Activated T-helper 1 cell treated with anti-CD3 and anti-CD28 coated beads, Interleukin-12 subunit alpha, Interleukin-12 subunit beta, Interleukin-2, Interleukin-4 antibody, amounts not matched to agents 30 ng/mL and 10 ng/mL and 1 ng/mL, durations not matched to agents 14 hours and 24 hours and 36 hours (primary cell): ENCODE measurements at places on chromosomes 12 and 14. TPM values are rescaled to one million over a fixed set of nuclear protein-coding genes. Genes with fewer than 3 reads are reported as not detected.

- H3K36me3 ChIP-seq = peaks cover 36% of the 10 kb centered on the region
- peak overlapping the region; percentile 96 for H3K27ac ChIP-seq
- peaks cover 32% of the 10 kb centered on the region for H3K4me1 ChIP-seq
- H3K4me3 ChIP-seq = peak overlapping the region; percentile 99
- H3K27me3 ChIP-seq = peaks cover 3% of the 10 kb centered on the region
- DNase-seq = peak; percentile 39
These were observed 736 bp upstream of the PHLDA1 start for GRCh38 chr12:76032043-76032981.

The C12orf75 gene
- total RNA-seq = 87.8 and 93.4 TPM in 2 replicates

GRCh38 chr14:59309291-59309900 lies 120.9 kb downstream of the DAAM1 start:
- no peak for DNase-seq
- H3K27me3 ChIP-seq = no peaks in the 10 kb centered on the region
- H3K36me3 ChIP-seq = no peaks in the 10 kb centered on the region
- H3K4me1 ChIP-seq = no peaks in the 10 kb centered on the region
- H3K27ac ChIP-seq = no peak overlapping the region
- H3K4me3 ChIP-seq = no peak overlapping the region

GRCh38 chr14:79758985-79759384 lies 452.3 kb downstream of the DIO2 start:
- no peak for DNase-seq
- no peaks in the 10 kb centered on the region for H3K4me1 ChIP-seq
- no peaks in the 10 kb centered on the region for H3K27me3 ChIP-seq
- H3K4me3 ChIP-seq = no peak overlapping the region
- H3K27ac ChIP-seq = no peak overlapping the region

DNA sequence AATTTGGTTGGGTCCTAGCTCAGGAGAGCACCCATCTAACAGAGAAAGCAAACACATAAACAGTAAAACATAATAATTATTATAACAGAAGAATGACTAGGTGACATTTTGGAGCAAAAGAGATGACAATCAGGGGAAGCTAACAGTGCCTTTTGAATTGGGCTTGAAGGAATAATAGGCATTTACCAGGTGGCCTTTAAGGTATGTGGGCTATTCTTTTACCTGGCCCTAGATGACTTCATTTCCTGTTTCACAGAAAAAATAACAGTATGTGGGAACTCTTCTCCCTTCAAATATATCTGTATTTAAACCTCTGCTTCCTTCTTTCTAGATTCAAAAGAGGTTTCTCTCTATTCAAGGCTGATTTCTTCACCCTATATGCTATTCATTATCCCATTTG lies 3.8 kb downstream of the IRAK4 start:
- no peak overlapping the region for H3K27ac ChIP-seq
- peaks cover 13% of the 10 kb centered on the region for H3K36me3 ChIP-seq
- no peaks in the 10 kb centered on the region for H3K27me3 ChIP-seq
- DNase-seq = no peak

The GNB3 gene
- total RNA-seq = 1.6 and 1.7 TPM in 2 replicates

DNA sequence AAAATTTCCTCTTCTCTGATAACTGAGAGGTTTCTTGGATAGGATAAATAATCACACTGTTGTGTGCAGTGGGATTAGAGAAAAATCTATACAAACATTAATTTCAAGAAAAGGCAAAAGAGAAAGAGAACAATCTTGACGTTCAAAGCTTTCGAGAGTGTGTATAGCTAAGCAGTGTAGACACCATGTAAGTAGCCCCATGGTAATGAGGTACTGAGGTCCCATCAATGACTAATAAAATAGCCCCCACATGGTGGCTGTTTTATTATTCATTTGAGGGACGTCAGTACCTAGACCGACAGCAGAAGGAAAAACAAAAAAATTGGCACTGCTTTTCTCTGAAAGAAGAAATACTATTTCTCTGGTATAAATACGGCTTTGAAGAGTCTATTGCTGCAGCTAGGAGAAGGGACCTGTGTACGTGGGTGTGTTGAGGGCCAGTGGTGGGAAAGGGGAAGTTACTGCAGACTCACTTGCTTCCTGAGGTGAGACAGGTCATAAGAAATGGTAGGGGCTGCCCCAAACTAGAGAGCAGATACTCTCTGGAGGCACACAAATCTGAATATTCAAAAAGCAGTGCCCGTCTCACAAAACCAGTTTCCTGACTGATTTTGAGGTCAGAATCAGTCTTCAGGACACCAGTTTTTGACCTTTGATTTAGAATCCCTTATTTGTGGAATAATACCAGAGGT lies 339.8 kb downstream of the EMP1 start:
- H3K27me3 ChIP-seq = peaks cover 10% of the 10 kb centered on the region
- no peak for DNase-seq
- H3K27ac ChIP-seq = no peak overlapping the region

DNA sequence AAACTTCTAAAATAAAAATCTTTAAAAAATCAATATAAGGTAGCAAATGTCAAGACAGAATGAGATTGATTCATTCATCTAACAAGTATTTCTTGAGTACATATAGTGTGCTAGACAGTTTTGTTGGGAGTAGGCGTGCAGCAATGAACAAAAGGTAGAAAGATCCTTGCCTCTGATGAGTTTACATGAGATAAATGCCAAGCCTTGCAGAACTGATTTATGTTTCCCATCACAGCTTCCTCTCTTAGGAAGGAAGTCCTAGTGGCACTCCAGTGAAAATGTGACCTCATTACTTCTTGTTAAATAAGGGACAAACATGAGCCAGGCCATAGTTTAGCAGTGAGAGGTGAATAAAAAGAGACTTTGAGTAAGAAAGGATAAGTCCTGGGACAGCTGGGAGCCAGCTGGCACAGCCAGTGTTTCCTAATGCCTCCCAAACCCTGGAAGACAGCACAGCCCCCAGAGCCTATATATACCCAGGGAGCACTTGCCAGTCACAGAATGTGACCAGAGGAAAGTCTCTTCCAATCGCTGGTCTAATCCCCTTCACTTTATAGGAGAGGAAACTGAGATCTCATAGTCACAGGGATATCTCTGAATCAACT lies 4.7 kb upstream of the COCH start:
- H3K4me1 ChIP-seq = no peaks in the 10 kb centered on the region
- H3K27ac ChIP-seq = no peak overlapping the region
- DNase-seq = no peak
- H3K4me3 ChIP-seq = no peak overlapping the region
- peaks cover 37% of the 10 kb centered on the region for H3K27me3 ChIP-seq

DNA sequence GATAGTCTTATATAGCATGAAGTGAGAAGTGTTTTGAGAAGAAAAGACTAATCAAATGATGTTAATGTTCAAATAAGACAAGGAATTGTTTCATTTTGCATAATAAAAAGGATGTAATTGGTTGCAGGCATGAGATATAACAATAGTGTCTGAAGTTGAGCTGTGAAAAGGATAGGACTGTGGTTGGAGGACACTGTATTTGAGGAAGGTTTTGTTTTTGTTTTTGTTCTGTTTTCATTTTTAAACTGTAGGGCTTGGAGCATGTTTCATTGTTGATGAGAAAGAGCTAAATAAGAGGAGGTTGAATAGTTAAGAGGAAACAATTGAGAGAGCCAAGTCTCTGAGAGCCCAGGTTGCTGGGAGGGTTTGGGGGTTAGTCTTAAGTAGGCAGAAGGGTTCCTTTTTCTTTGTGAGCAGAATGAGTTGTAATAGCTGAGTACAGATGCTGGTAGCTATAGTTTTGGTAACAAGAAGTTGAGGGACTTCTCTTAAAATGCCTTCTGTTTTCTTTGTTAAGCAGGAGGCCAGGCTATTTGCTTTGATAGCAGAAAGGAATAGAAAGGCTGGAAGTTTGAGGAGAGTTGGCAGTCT lies 58.4 kb downstream of the CCDC91 start:
- H3K27me3 ChIP-seq = no peaks in the 10 kb centered on the region
- DNase-seq = no peak
- no peak overlapping the region for H3K4me3 ChIP-seq
